A549 treated with AZD2906 at 1 μM for 4 hours (cell line): ENCODE measurements at places on chromosomes 1 and 21. TPM values are rescaled to one million over a fixed set of nuclear protein-coding genes. Genes with fewer than 3 reads are reported as not detected.

The KIF21B gene
- total RNA-seq, result 1.2 to 1.9 TPM (median 1.8 TPM) in 5 replicates

The SLC25A34 gene
- total RNA-seq, result 0.08 to 0.43 TPM (median 0.18 TPM) in 5 replicates

The RGS18 gene
- total RNA-seq, result not detected in 5 replicates

The SPRR3 gene
- not detected in 5 replicates for total RNA-seq

The CENPF gene
- total RNA-seq, result 57.3 to 90.3 TPM (median 65.6 TPM) in 5 replicates

The SYCP1 gene
- total RNA-seq, result not detected in 5 replicates

The MTARC2 gene
- total RNA-seq, result 10.5 to 13.3 TPM (median 10.8 TPM) in 5 replicates

The SPATA46 gene
- total RNA-seq, result not detected in 5 replicates

The TLR5 gene
- 0.13 to 0.24 TPM (median 0.19 TPM) in 5 replicates for total RNA-seq

The TLCD4 gene
- 7.5 to 13.3 TPM (median 11.2 TPM) in 5 replicates for total RNA-seq

The EYA3 gene
- 4.8 to 6.3 TPM (median 5.9 TPM) in 5 replicates for total RNA-seq

The SLC1A7 gene
- 0.03 TPM in 1 of 5 replicates, not detected in the others for total RNA-seq

The DDX59 gene
- total RNA-seq, result 11.1 to 15.4 TPM (median 12.5 TPM) in 5 replicates

The AMY1A gene
- total RNA-seq, result not detected in 5 replicates

The KCNQ4 gene
- total RNA-seq, result 0.18 to 0.38 TPM (median 0.32 TPM) in 5 replicates

The SFT2D2 gene
- 11.1 to 19.0 TPM (median 12.2 TPM) in 5 replicates for total RNA-seq

The GNG12 gene
- total RNA-seq, result 54.0 to 82.8 TPM (median 65.1 TPM) in 5 replicates

The GCLM gene
- 71.3 to 84.9 TPM (median 78.4 TPM) in 5 replicates for total RNA-seq

The ARHGAP29 gene
- 10.6 to 18.0 TPM (median 12.2 TPM) in 5 replicates for total RNA-seq

The AMPD1 gene
- not detected in 5 replicates for total RNA-seq

The TFF2 gene
- total RNA-seq, result not detected in 5 replicates

The FAM78B gene
- 0.31 to 0.47 TPM (median 0.41 TPM) in 5 replicates for total RNA-seq

The TCEA3 gene
- 0.34 to 0.70 TPM (median 0.62 TPM) in 5 replicates for total RNA-seq

The TAS1R3 gene
- 0.09 to 0.26 TPM (median 0.23 TPM) in 5 replicates for total RNA-seq

The GPX7 gene
- total RNA-seq, result not detected in 5 replicates

The ZMYM4 gene
- total RNA-seq, result 8.7 to 12.7 TPM (median 10.7 TPM) in 5 replicates

The GBP7 gene
- total RNA-seq, result not detected in 5 replicates

The SERTAD4 gene
- 0.37 to 0.65 TPM (median 0.51 TPM) in 5 replicates for total RNA-seq

The NEGR1 gene
- not detected in 5 replicates for total RNA-seq
